ENCODE measurements at places on chromosomes 6 and 20.

GRCh38 chr6:151782560-151782959, 24.9 kb upstream of the ESR1 start:
- no peak for DNase-seq

DNA sequence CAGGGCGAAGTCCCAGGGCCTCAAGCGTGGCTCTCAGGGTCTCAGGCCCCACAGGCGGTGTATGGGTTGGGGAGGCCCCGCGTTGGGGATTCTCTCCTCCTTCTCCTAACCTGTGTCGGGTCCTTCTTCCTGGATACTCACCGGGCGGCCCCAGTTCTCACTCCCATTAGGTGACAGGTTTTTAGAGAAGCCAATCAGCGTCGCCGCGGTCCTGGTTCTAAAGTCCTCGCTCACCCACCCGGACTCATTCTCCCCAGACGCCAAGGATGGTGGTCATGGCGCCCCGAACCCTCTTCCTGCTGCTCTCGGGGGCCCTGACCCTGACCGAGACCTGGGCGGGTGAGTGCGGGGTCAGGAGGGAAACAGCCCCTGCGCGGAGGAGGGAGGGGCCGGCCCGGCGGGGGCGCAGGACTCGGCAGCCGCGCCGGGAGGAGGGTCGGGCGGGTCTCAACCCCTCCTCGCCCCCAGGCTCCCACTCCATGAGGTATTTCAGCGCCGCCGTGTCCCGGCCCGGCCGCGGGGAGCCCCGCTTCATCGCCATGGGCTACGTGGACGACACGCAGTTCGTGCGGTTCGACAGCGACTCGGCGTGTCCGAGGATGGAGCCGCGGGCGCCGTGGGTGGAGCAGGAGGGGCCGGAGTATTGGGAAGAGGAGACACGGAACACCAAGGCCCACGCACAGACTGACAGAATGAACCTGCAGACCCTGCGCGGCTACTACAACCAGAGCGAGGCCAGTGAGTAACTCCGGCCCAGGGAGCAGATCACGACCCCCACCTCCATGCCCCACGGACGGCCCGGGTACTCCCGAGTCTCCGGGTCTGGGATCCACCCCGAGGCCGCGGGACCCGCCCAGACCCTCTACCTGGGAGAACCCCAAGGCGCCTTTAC, at the start of gene HLA-G:
Gene HLA-G (plus strand): TSS at position 247 of the 892 bp plus-strand sequence. CDS start 20 bp downstream, at position 267.
- no peak for DNase-seq

DNA sequence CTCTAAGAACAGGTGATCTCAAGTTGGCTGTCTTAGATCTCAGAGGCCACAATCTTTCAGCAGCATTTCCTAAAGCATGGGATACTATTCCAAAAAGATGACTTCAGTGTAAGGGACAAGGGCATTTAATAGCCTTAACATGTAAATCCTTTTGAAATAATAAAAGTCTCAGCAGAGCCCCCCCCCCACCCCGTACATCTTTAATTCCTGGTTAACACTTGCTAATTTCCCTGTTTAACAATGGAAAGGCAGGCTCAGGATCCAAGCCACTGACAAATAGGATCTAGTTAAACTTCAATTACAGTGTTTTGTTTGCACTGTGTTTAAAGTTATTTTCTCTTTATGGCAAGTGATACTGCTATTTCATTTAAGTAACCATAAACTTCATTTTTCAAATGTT, 12.0 kb downstream of the TASP1 start:
- DNase-seq: no peak

GRCh38 chr20:13205425-13205824, 15.6 kb upstream of the ISM1 start:
- DNase-seq: no peak

GRCh38 chr6:3695065-3695817, 56.3 kb downstream of the PXDC1 start:
- no peak for DNase-seq

- DNase-seq: no peak
Observed at GRCh38 chr20:59164686-59165391, 1.2 kb downstream of the ZNF831 start.

- DNase-seq: no peak
Observed at GRCh38 chr6:12613811-12614210, 102.8 kb upstream of the PHACTR1 start.

DNA sequence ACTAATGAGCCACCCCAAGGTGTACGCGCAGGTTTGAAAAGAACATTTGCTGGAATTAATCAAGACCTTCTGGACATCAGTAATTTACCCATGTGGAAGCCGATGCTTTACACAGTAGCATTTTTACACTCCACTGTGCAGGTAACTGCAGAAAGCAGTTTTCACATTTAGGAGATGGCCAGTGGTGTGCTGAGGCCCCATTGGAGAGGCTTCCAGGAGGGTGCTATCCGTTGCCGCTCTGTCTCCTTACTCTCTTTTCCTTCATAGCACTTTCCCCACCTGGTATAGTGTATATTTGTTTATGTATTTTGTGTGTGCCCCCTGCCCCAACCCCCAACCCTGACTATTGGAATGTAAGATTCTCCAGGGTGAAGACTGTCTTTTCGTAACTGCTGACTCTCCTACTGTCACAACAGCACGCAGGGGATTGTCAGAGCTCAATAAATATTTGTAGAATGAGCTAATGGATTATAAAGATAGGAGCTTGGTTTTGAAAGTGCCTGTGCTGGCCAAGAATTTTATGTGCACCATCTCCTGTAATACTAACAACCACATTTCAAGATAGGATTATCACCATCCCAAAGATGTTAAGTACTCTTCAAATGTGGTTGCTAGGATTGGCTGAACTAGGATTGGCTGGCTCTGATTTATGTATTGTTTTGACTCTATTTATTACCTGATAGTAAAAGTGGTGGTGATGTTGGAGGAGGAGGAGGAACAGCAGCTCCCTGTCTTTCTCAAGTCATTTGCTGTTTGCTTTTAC, 74.0 kb upstream of the GLP1R start:
- DNase-seq: no peak

- no peak for DNase-seq
Observed at GRCh38 chr20:41023549-41023948, 5.1 kb upstream of the TOP1 start.

DNA sequence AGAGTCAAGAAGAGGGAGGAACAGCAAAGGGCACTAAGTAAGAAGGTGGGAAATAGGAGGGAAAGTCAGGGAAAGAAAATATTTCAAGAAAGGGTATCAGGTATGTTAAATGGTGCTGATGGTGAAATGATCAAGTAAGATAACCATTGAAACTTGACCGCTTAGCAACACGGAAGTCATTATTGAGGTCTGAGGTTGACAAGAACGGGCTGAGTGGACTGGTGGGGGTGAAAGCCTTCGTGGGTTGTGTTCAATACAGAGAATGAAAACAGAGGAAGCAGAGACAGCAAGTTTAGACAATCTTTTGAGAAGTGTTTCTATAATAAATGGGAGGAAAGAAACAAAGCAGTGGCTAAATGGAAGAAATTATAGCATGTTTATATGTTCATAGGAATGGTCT, 72.0 kb downstream of the LIN28B start:
- DNase-seq: no peak

GRCh38 chr6:21193790-21194475, 399.6 kb upstream of the SOX4 start:
- no peak for DNase-seq

GRCh38 chr6:144346719-144347447, 61.7 kb downstream of the UTRN start:
- DNase-seq: no peak

- no peak for DNase-seq
Observed at GRCh38 chr6:117272032-117272866, 6.9 kb downstream of the VGLL2 start.

DNA sequence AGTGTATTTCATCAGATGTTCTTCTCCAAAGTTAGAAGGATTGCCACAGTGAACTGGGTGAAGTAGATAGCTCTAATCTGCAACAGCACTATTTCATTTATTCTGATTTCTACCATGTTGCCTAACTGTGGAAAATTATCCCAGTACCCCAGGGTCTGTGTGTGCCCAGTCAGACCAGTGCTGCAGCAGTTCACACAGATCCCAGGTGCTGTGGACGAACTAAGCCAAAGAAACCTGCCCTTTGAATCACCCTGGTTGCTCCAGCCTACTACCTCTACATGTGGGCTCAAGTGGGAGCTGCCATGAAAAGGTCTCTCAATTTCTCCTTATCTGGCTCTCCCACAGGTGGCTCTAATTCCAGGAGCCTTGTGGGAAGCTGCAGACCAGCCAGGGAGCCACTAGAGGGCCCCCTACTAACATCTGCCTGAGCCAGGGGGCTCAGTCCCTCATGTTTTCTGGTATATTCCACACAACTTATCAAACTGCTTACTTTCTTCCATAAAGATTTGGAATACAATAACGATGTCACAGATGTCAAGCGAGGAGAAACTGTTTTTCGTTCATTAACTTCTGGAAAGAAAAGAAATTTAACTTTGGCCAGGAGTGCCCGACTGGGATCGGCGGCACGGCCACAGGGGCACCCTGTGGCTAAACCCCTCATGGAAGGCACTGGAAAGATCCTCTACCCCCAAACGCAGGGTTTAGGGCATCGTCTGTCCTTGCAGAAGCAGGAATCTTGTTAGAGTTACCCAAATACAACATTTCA, 31.6 kb upstream of the LY86 start:
- DNase-seq: peak; percentile 16
